ENCODE measurements at places on chromosomes 4 and X.
A peak's percentile ranks its signal among the peaks of the same experiment; 100 is the strongest.

- no peak for DNase-seq
Measured at GRCh38 chr4:15771216-15772058, 6.7 kb upstream of the CD38 start.

DNA sequence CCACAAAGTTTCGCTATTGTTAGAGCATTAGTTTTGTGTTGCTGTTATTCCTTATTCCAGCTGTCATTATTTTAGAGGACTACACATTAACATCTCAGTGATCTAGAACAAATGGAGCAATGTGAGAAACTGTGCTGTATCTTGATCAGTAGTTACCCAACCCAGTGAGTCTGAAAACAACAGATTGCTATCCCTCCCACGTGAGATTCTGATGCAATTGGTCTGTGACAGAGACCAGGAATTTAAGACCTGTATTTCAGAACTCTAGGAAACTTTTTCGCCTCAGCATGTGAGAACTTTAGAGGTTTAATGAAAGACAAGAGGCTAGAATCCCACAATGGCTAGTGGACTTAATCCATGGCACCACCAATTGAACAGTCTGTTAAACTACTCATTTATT lies 35.7 kb upstream of the CDS1 start:
- no peak for DNase-seq

DNA sequence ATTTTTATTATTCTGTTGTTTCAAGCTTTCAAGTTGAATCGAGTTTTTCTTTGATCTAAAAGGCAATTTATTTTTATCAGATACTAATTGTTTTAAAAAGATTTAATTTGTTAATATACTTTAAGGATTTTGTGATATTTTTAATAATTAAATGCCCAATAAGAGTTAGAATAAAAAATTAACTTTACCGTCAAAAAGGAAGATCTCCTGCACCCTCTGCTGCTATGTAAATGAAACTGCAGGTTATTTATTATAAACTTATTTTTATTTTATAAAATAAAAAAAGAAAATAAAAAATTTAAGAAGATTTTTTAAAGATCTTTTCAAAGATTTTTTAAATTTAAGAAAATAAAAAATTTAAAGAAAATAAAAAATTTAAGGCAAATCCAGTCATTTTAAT lies 166.1 kb downstream of the CCSER1 start:
- DNase-seq = no peak

DNA sequence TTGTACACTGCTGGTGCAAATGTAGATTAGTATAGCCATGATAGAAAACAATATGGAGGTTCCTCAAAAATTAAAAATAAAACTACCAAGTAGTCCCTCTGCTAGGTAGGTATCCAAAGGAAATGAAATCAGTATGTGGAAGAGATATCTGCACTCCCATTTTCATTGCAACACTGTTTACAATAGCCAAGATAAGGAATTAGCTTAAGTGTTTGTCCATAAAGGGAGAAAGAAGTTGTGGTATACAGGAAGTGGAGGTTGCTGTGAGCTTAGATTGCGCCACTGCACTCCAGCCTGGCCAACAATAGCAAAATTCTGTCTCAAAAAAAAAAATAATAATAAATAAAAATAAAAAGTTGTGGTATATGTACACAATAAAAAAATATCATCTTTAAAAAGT lies 325.0 kb upstream of the EMCN start:
- no peak for DNase-seq

DNA sequence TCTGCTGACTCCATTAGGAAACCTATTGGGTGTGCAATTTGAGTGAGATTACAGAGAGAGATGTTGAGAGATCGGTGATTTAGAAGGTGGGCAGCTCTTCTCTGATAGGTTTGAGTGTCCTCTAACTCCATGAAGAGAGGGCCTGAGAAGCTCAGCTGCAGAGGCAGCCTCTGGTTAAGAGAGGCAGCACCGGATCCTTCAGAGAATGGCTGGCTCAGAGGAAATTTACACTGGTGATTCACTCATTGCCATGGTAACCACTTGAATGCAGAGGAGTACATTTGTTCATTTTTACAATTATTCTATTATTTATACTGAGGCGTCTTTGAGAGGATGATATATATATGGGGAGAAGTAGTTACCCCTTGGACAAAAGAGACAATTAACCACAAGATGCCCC lies 171.7 kb downstream of the PDGFRA start:
- no peak for DNase-seq

GRCh38 chr4:108902769-108903168 lies 139.9 kb upstream of the ETNPPL start:
- DNase-seq = no peak

GRCh38 chr4:132344924-132345828 lies 803.9 kb upstream of the PCDH10 start:
- DNase-seq = no peak

- no peak for DNase-seq
Measured at GRCh38 chr4:1547131-1547855, 136.8 kb downstream of the FAM53A start.

DNA sequence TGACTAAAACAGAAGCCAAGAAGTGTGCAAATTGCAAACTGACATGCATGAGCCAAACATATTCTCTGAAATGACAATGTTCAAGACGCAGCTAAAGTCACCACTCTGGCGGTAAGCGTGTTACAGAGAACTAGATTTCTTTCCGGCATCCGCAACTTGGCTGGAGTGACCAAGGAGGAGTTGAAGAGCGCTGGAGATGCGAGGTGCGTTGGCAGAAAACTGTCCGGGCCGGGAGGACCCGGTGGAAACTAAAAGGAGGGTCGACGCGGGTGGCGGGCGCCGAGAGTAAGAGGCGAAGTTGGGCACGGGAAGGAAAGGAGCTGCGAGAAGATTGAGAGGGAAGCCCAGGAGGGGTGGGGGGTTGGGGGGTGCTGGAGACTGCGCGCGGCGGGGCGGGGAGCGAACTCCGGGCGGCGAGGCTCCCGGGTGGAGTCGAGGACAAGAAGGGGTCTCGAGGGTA lies 807 bp downstream of the SEL1L3 start:
- DNase-seq = peak; percentile 78

DNA sequence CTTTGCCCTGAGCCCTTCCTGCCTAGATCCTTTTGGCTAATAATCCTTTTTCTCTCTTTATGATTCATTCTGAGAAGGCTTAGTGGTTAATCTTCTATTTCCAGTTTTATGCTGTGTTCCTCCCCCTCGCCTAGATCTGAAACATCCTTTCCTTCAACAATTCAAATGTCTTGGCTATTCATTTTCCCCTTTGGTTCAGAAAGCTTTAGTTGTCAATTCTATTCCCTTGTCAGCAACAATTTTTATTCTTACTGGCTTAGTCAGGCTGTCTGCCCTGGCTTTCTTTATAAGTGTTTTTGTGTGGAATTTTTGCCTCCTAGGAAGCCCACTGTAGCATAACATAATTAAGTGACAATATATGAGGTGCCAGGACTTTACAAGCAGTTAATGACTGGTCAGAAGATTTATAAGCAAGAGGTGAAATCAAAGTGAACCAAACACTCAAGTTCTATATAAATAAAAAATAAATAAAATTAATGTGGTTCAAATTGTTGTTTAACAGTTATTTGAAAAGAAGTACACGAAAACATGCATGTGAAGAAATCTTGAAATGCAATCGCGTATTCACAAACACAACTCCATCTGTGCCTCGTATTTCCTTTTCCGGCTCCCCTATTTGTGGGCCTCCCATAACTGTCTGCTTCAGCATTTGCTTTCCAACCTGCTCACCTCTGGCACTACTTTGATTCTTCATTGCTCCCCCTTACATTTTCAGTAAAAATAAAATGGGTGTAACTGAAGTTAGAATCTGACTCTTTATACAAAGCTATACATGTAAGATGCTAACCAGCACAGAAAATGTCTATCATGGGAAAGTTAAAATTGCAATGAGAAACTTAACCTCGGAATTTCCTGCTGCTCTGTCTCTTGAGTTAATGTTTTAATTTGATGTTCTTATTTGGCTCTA lies 235.4 kb downstream of the SPRY1 start:
- no peak for DNase-seq

- DNase-seq = no peak
Measured at GRCh38 chr4:156303708-156304107, 350.0 kb upstream of the CTSO start.

DNA sequence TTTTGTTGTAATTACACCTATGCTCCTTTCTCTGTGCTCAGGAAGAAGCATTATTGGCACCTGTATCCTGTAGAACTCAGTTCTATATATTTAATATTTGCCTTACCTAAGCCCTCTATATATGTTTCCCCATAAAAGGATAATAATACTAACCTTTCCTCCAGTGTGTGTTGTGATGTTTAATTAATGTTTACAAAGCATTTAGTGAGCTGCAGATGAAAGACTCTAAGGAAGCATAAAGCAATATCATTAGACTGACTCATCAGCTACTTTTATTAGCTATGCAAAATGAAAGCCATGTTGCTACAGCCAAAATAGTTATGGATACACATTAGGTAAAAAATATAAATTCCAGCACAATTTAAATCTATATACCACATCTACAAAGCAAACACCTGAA lies 93.6 kb upstream of the PTPN13 start:
- DNase-seq = no peak

- DNase-seq = no peak
Measured at GRCh38 chr4:89009761-89010369, 47.1 kb downstream of the FAM13A start.

- no peak for DNase-seq
Measured at GRCh38 chr4:40938337-40938736, 188.6 kb downstream of the NSUN7 start.

- DNase-seq = no peak
Measured at GRCh38 chr4:52977252-52977651, 115.1 kb downstream of the RASL11B start.

- DNase-seq = no peak
Measured at GRCh38 chr4:43855283-43855682, 593.3 kb downstream of the KCTD8 start.

- no peak for DNase-seq
Measured at GRCh38 chr4:10020871-10021652, at the start of gene SLC2A9. Gene SLC2A9, minus strand, starts transcription at chr4:10021497. Its CDS starts 68 bp downstream, at chr4:10021429.

DNA sequence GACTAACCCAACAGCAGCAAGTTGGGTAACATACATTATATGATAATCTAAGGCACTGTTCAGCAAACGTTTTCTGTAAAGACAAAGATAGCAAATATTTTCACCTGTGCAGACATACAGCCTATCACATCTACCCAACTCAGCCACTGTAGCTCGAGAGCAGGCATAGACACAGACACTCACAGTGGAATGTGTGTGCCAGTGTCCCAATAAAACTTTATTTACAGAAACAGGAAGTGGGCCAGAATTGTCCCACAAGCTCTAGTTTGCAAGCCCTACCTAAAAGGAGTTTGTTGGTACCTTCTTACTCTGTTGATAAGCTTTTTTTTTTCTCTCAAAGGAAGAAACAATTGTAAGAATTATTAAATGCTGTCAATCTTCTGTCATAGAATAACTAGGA lies 11.9 kb upstream of the FAM9A start:
- no peak for DNase-seq

DNA sequence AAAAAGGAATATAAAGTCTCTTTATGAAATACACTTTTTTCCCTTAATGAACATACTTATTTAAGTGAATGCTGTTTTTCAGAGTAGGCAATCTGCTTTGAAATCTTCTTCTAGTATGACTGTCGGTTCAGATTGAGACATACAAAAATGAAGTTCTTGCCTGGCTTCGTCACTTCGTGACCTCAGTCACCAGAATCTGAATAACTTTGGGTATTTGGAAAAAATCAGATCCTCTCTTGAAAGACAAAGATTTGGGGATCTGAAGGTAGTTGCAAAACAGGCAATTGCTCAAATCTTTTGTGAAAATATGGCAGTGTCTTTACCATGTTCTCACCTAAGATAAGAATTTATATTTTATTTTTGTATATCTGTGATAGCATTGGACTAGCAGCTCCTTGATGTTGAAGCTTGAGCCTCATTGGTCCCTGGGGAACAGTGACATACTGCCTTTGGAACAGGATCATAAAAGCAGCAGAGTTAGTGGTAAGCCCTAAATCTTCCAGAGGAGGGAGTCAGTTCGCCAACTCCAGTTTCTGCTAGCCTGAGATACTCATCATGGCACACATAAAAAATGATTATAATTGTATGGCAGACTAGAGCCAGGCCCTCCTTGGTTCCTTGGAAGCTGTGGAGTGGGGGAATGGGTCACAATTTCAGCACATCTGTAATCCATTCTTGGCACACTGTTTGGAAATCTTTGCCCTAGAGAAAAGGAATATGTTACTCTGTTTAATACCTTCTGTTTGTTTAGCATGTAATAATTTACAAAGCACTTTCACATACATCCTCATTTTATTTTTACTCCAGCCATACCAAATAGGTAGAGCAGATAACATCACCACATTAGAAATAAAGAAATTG lies 5.0 kb downstream of the ARFIP1 start:
- DNase-seq = no peak

DNA sequence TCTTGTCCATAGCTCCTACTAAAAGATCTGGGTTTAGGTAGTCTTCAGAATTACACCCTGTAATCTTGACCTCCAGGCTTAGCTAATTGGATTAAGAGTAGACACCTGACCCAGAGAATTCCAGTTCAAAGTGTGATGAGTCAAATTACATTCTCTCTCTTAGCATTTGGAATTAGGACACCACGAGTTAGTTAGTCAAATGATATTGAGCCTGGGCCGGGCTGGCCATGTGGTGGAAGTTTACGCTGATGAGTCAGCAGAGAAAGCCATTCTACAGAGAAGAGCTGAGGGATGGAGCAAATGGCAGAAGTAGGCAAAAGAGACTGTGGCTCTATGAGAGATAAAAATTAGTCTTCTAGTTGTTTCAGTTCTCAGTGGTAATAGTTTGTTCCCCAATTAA lies 31.1 kb downstream of the CEP44 start:
- no peak for DNase-seq

GRCh38 chrX:145840531-145840930 lies 22.9 kb downstream of the SLITRK2 start:
- no peak for DNase-seq

GRCh38 chr4:26648260-26648659 lies 64.4 kb downstream of the TBC1D19 start:
- DNase-seq = no peak

DNA sequence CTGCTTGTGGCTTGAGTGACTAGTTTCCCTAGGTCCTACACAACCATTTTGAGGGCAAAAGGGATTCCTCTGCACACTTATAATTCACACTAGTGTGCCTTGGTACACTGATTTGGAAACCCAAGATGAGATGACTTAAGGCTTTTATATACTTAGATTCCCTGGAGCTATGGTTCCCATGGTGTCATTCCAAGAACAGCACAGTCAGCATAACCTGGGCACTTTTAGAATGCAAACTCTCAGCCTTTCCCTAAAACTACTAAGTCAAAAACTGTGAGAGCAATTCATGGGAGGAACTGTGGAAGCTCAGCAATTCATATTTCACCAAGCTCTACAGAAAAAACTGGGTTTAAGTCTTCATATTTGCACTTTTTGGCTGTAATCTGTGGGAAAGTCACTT lies 38.0 kb upstream of the ZC4H2 start:
- DNase-seq = no peak

GRCh38 chrX:3191201-3191600 lies 149.9 kb downstream of the ARSF start:
- DNase-seq = no peak

GRCh38 chr4:128639541-128640270 lies 169.8 kb upstream of the JADE1 start:
- no peak for DNase-seq

DNA sequence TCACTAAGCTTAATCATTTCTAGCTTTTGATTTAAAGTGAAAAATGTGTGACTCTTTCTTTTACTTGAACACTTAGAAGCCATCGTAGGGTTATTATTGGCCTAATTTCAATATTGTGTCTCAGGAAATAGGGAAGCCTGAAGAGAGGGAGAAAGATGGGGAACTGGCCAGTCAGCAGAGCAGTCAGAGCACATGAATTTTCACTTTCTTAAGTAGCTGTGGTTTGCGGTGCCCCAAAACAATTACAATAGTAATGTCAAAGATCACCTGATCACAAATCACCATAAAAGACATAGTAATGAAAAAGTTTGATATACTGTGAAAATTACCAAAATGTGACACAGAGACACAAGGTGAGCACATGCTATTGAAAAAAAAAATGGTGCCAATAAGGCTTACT lies 45.5 kb downstream of the CENPC start:
- DNase-seq = no peak

All from activated CD8-positive, alpha-beta memory T cell treated with anti-CD3 and anti-CD28 coated beads for 24 hours (primary cell).